Right hindlimb (tissue), 1 donor: ENCODE measurements at places on chromosomes 12 and 14.

GRCh38 chr14:75123991-75124390 lies 2.9 kb downstream of the NEK9 start:
- DNase-seq = no peak

DNA sequence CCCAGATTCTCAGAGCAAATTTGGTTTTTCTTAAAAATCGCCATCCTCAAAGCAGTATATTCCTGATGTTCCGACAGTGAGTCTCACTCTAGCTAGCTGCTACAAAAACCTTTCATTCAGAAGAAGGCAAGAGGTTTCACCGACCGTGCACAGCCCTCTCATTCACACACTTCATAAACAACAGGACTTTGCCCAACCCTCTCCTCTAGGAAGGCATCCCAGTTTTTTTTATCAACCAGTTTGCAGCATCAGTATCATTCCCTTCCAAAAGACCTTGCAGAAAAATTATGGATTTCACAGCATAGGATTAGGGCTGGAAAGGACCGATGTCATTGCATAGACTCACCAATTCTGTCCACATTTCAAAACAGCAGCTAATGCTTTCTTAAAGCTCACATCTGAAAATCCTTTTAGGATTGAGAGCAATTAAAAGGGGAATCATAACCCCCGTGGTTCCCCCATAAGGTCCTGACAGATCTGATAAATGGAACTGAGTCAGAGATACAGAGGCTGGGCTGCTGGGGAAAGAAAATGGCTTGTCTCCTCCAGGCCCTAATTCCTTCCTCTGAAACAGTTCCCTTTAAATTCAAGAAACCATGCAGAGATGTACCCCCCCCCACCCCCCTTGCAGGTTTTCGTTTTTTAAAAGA lies 597 bp downstream of the SVOP start:
- no peak for DNase-seq

GRCh38 chr12:123115409-123116121 lies 35.3 kb downstream of the PITPNM2 start:
- DNase-seq = peak; percentile 57

- peak; percentile 58 for DNase-seq
Measured at GRCh38 chr12:107442326-107442987, 243.1 kb upstream of the PWP1 start.

DNA sequence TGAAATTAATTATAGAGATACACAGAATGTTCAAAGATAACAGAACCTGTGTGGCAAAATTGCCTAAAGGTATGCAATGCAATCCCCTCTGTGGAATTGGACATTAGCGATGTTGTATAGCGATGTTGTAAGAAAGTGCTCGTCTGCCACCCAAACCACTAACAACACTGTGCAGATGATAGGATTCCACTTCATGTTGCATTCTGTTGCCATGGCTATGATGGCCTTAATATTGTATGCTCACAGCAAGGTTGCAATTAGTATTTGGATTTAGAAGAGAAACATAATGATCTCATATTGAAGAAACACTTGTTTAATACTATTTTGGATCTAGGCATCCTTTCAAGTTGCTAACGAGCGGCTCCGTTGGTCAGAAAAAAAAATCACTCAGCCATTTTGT lies 260.3 kb downstream of the BCAT1 start:
- no peak for DNase-seq

DNA sequence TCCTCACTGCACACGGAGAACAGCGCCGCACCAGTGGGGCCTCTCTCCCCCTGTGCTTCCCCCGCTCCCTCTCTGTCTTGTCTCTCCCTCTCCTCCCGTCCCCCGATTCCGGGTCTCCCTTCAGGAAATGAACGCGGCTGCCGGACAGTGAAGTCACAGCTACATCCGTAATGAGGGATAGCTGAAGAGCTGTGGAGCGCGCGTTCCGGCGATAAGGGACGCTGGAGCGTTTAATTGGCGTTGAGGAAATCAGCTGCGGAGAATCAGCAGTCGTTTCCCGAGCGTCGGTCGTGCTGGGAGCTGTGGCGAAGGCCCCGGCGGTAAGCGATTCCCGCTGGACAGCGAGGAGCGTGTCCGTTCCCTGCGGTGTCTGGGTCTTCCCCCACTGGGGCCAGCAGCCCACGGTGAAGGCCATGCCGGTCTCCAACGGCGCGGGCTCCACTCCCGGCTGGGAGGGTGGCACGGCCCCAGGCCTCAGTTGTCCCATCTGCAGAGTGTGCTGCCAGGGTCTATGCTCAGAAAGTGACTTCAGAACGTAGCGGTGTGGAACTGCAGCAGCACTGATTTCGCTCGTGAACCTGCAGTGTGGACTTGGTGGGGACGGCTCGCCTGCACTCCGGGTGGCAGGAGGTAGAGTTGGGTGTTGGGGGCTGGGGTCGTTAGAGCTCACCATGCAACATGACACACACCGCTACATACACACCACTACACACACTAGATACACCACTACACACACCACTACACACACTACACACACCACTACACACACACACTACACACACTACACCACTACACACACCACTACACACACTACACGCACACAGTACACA lies 10.9 kb downstream of the NOC4L start:
- no peak for DNase-seq

- DNase-seq = no peak
Measured at GRCh38 chr12:91777268-91777992, 368.2 kb downstream of the BTG1 start.

GRCh38 chr12:75854681-75855309 lies 176.8 kb downstream of the PHLDA1 start:
- no peak for DNase-seq

- DNase-seq = no peak
Measured at GRCh38 chr14:75370416-75371205, 57.2 kb upstream of the JDP2 start.

DNA sequence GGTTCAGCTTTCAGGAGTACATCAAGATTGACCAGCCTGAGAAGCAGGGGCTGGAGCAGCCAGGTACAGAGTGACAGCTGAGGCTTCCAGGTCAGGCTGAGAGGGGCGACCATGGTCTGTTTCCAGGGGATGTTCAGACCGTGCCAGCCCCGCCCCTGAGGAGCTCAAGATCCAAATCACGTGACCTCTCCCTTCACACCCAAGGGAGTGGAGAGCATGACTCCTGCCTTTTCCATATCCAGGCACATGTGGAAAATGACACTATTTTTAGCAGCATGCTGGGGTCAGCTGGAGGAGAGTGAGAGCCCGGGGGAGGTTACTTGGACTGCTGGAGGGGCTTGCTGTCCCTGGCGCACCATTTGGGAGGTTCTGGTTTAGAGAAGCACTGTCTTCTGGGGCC lies 92.7 kb downstream of the B4GALNT3 start:
- DNase-seq = peak; percentile 59

GRCh38 chr12:117038919-117039318 lies 60.3 kb downstream of the TESC start:
- no peak for DNase-seq

- DNase-seq = no peak
Measured at GRCh38 chr12:129538137-129538536, 365.7 kb downstream of the TMEM132D start.

GRCh38 chr12:126811391-126811790 lies 1455.6 kb upstream of the TMEM132C start:
- DNase-seq = no peak

GRCh38 chr12:117417004-117417403 lies 55.6 kb upstream of the NOS1 start:
- no peak for DNase-seq

- DNase-seq = no peak
Measured at GRCh38 chr14:72643317-72643801, 250.5 kb downstream of the DPF3 start.

DNA sequence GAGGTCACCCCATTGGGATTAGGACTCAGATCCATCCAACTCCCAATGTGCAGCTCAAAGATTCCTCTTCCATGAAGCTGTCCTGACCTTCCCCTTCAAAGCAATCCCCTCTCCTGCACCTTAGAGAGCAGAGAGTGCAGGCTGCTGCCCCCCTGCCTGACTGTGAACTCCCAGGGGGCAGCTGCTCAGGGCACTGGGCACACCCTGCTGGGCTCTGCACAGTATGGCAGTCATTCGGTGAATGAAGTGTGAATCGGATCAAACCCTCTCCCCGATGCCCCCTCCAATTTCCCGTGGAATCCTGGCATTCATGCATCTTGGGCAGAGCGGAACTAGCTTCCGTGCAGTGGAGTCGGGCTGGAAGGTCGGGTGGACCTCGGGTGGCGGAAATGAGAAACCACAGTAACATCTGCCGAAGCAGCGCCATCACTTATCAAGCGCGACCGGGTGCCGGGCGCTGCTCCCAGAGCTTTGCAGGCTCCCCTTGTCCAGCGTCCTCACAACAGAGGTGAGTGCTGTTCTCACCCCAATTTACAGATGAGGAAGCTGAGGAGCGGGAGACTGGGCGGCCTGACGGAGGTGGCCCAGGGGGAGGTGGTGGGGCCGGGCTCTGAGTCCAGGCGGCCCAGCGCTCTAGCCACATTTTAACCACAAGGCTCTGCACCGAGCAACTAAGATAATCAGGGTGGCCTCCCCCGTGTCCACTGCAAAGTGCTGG lies 14.7 kb downstream of the GALNT9 start:
- DNase-seq = no peak

GRCh38 chr12:109308534-109309380 lies at the start of gene FOXN4:
Gene FOXN4 (minus strand): TSS chr12:109309284. CDS start chr12:109308321, 963 bp downstream.
- DNase-seq = no peak

DNA sequence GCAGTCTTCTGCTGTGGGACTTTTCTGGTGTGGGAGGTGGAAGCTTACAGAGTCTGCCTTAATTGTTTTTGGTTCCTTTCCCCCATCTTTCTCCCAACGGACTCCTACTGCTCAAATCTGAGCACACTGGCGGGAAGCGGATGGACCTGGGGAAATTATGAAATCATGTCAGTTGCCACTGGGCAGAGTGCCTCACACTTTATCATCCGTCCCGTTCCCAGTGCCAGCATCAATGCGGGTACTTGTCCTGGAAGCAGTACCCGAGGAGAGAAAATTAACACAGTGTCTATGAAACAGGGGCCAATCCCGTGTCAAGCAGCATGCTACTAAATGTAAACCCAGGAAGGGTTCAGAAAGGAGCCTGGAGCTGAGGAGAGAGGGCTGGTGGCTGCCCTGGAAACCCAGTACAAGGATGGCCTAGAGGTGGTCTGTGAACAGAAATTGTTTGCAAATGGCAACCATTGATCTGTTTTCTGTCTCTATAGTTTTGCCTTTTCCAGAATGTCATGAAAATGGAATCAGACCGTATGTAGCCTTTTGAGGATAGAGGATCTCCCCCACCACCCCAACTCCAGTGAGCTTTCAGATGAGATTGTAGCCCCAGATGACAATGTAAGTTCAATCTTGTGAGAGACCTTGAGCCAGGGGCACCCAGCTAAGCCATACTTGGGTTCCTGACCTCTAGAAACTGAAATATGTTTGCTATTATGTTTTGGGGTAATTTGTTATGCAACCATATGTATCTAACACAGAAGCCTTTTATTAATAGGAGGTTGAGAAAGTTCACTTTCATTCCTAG lies 908 bp upstream of the CDKL1 start:
- DNase-seq = peak; percentile 30
